ENCODE measurements at places on chromosomes 5 and 9.

DNA sequence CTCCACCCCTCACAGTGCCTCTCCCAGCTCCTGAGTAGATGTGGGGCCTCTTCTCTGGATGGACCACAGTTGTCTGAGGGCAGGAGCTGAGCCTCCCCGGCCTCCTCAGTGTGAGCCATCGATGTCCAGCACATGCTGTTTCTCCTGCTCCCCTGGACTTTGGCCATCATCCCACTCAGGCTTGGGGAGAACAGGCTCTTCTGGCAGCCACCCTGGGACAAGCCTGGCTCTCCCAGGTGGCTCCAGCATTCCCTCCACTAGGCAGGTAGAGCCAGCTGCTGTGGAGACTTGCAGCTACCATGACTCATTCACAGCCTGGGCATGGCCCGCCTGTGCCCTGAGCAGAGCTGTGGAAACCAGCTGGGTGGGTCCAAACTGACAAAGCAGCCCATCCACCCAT lies 77.0 kb downstream of the CSNK1A1 start:
- DNase-seq: no peak

GRCh38 chr9:88234114-88234513 lies 95.8 kb upstream of the SPATA31C2 start:
- DNase-seq: no peak

GRCh38 chr9:134781591-134782302 lies 98.9 kb upstream of the FCN2 start:
- DNase-seq: no peak

GRCh38 chr9:83701286-83701685 lies 6.5 kb downstream of the UBQLN1 start:
- DNase-seq: no peak

DNA sequence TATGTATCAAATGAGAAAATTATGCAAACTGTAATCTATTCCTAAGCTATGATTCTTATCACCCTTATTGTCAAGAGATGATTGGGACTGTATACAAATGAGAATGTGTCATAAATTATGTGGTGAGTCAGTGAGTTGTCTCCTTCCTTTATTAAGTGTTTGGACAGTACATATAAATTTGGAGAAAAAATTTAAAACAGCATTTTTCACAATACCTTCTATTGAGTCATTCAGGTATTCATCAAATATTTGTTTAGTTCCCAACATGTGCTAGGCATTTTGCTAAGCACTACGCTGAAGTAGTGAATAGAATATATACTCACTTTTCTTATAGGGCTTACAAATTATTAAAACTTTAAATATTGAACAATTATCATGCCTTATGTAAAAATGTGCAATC lies 36.3 kb upstream of the PTPRD start:
- no peak for DNase-seq

DNA sequence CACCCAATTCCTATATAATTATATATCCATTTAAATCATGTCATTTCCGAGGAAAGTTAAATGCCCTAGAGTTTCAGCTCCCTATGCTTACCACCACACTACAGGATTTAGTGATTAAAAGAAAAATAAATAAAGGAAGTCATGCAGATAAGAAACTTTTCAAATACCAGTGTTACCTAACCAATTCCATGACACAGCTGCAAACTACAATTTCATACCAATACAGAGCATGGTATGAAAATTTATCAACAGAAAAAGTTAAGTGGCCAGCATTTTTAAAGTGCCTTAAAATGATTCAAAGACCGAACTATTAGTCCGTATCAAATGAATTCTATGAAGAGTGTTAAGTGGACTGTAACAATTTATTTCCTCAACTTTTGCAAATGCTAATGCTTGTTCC lies 35.9 kb downstream of the CEP120 start:
- no peak for DNase-seq

Data from RCC 7860 (cell line).